ENCODE measurements at places on chromosomes 2 and 18.
A peak's percentile ranks its signal among the peaks of the same experiment; 100 is the strongest.

- no peak for DNase-seq
Observed at GRCh38 chr18:48019557-48020325, 89.3 kb upstream of the SMAD2 start.

DNA sequence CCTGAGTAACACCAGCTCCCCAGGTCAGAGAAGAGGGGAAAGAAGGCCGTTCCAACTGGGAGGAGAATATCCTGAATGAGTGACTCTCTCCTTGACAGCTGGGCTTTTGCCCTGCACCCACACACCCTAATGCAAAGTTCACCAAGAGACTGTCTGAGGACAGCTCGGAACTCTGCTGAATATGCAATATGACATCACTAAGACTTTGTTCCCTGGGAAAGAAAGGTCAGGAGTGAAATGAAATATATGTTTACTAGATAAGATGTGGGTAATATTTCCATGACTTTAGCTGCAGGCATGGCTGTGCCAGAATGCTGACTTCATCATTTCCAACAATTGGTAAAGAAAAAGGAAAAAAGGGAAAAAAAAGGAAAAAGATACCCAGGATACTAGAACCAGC, 488.2 kb upstream of the RAB6C start:
- DNase-seq: no peak

DNA sequence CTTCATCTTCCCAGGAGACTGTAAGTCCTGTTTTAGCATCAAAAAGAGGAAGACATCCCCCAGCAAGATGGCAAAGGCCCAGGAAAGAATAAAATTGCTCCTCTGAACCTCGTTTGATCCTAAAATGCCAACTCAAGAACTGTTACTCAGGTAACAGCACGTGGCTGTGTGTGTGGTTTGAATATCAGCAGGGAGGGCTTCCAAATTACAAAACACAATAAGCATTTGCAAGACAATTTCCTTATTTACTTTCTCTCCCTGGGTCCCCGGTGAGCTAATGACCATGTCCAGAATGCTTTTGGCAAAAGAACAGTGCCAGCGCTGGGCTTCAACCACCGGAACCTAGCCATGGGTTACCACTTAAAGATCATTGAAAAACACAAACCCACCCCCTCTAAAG, 163.6 kb downstream of the C1D start:
- no peak for DNase-seq

GRCh38 chr2:9406529-9407362, 16.6 kb downstream of the ITGB1BP1 start:
- no peak for DNase-seq

- no peak for DNase-seq
Observed at GRCh38 chr2:96623116-96623515, 15.0 kb downstream of the KANSL3 start.

- DNase-seq: no peak
Observed at GRCh38 chr2:228039752-228040534, 141.5 kb downstream of the SPHKAP start.

DNA sequence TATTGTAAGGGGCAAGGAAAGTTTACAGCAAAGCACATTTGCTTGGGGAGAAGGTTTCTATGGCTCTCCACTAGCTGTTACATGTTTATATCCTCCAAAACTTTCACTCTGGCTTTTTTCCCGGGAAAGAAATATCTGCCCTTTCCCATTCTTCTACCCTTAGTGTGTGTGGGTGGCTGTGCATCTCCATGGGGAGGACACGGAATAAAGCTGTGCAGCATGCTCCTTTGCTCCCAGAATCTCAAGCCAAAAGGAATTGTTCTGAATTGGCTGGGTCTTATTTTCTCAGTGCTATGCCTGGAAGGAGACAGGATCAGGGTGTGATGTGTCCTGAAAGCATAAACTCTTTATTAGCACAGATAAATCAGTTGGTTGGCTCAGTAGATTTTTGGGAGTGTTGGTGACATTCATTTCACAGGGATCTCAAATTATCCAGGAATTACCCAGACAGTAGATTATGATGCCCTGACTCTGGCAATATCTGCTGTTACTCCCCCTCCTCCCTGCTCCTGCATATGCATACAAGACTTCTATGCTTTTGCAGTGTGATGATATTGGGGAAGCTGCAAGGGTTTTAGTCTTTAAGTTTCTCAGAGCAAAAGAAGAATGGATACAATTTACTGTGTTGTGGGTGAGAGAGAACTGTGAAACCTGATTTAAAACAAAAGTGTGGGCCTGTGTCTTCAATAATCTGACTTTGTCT, 63.1 kb downstream of the PARD3B start:
- DNase-seq: no peak

- DNase-seq: peak; percentile 20
Observed at GRCh38 chr2:36277146-36277808, 78.3 kb upstream of the CRIM1 start.

DNA sequence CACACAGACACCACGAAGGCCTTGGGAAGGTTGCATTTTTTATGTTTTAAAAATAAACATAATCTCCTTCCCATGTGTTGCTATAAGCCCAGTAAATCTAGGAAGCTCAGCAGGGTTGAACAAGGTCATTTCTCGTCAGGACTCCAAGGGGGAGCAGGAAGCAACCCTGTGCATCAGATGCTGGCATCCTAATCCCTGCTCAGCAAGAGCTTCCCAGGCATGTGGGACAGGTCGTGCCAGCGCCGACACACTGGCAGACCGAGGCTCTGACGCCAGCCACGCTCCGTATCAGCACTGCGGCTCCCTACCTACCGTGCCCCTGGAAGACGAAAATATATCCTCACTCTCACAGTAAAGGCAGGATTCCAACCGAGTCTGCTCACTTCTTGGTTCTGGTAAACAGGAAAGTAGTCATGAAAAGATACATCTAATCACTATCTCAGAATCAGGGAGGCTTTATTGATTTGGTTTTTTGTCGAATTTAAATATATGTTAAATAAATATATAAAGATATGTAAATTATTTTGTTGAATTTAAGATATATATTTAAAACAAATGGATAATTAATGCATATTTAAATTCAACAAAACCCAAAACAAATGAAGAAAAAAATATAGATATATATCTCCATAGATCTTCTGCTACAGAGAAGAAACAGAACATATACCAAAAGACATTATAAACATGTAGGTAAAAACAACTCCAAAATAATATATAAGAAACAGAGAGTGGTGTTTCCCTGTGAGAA, 61.4 kb downstream of the TXNL1 start:
- no peak for DNase-seq

DNA sequence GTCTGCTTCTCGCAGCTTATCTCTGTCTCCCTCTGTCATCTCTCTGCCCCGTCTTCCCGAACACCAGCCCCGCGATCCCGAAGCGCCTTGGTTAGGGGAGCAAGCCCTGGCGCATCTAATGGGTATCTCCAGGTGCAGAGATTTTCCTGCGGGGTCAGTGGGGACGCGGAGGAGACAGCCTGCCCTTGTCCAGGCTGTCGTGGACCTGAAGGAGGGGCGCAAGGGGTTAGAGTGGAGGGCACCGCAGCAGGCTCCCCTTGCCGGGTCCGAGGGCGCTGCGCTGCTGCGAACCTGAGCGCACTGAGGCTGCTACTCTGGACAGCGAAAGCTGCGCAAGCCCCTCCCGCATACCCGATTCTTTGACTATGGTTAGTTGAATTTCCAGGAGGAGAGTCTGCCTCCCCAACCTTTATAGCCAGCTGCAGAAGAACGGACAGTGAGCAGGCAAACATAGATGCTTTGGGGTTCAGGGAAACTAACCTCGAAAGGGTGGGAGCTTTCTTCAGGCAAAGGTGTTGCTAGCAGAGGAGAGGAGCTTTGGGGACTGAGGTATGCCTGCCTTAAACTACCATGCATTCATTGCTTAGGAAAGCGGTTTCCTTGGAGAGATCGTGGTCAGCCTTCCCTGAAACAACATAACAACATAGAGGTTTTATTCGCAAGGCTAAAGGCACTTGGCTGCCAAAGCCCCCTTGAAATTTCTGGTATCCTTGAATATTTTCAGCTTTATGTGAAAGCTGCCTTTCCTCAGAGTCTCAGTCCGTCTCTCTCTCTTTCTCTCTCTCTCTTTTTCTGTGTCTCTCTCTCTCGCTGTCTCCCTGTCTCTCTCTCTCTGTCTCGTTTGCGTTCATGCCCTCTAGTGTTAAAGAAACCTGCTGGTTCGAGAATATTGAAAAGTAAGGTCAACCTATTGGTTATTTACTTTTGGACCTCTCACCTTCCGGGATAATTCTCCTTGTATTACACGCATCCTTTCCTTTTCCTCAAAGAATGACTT, 1.6 kb downstream of the GALNT13 start:
- DNase-seq: no peak

- DNase-seq: no peak
Observed at GRCh38 chr2:121273116-121273515, 11.9 kb downstream of the TFCP2L1 start.

DNA sequence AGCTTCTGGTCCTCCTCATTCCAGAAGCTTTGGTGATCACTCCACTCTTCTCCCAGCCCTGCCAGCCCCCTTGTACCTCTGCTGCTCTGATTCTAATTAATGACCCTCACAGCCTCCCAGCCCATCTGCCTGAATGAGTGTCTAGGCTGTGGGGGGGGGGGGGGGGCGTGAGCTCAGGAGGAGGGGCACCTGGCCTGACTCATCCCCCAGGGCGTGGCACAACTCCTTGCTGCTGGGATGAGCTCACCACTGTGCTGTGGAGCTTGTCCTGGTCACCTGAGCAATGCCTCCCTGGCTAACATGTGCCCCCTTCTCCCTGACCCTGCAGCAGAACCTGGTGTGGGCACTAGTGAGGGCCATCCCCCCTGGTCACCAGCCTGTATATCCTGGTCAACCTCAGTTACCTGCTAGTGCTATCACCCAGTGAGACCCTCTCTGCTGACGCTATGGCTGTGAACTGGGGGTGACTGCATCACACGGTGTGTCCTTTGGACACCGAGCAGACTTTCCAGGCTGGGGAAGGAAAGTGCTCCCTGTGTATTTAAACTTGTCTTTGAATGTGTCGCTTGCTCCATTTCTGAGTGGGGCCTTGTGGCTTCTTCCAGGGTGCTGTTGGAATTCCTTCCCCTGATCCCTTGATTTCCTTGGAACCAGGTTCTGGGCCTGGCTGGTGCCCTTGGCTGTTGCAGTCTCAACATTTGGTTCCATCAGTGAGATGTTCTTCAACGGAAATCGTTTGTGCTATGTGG, 41.5 kb upstream of the PUM2 start:
- DNase-seq: no peak

DNA sequence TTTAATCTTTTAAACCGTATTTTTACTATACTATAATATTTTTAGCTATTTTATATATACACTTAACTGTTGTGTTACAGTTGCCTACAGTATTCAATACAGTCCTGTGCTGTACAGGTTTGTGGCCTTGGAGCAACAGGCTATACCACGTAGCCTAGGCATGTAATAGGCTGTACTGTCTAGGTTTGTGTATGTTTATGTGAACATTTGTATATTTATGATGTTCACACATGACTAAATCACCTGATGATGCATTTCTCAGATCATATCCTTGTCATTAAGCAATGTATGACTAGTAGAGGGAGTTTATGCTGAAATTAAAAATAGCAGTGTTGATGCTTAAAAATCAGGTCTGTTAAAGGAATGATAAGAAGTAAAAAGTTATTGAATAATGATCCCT, 92.3 kb upstream of the RANBP2 start:
- DNase-seq: no peak

DNA sequence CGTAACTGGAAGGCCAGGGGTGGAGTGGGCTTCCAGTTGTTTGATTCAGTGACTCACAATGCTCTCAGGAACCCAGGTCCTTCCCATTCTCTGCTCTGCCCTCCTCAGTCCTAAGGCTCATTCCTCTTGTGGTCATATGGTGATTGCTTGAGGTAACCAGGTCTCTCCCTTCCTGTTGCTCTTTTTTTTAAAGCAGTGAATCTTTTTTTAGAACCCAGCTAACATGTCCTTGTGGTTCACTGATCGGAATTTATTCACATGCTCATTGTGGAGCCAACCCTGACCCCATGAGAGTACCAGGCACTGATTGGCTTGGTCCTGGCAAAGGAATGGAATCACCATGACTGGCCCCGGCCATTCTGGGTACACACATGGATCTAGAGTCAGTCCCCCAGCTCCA, 7.4 kb downstream of the THNSL2 start:
- no peak for DNase-seq

DNA sequence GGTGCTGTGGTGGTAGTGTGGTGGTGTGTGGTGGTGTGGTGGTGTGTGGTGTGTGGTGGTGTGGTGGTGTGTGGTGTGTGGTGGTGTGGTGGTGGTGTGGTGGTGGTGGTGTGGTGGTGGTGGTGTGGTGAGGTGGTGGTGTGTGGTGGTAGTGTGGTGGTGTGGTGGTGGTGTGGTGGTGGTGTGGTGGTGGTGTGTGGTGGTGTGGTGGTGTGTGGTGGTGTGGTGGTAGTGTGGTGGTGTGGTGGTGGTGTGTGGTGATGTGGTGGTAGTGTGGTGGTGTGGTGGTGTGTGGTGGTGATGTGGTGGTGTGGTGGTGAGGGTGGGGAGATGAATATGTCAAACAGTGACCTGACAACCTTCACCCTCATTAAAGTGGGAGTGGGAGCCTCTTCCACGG, 55.6 kb upstream of the DLGAP1 start:
- no peak for DNase-seq

GRCh38 chr18:49926106-49926745, 112.9 kb upstream of the ACAA2 start:
- DNase-seq: no peak

- DNase-seq: no peak
Observed at GRCh38 chr2:120626566-120626965, 109.1 kb upstream of the GLI2 start.

DNA sequence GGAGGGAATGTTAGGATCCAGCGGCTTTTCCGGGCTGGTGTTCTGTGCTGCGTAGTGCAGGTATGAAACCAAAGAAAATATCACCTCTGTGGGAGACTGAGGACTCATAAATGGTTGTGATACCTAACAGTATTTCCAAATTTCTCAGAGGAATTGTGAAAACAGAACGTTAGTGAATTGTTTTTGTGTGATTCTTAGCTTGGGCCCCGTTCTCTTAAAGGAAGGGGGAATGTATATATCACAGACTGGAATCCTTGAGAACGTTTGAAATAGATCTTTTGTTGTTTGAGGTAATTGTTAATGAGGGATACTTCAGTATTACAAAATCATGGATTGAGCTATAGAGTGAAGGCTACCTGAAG, 834 bp downstream of the ZNF638 start:
- no peak for DNase-seq

- DNase-seq: no peak
Observed at GRCh38 chr2:8380566-8380965, 301.3 kb upstream of the ID2 start.

DNA sequence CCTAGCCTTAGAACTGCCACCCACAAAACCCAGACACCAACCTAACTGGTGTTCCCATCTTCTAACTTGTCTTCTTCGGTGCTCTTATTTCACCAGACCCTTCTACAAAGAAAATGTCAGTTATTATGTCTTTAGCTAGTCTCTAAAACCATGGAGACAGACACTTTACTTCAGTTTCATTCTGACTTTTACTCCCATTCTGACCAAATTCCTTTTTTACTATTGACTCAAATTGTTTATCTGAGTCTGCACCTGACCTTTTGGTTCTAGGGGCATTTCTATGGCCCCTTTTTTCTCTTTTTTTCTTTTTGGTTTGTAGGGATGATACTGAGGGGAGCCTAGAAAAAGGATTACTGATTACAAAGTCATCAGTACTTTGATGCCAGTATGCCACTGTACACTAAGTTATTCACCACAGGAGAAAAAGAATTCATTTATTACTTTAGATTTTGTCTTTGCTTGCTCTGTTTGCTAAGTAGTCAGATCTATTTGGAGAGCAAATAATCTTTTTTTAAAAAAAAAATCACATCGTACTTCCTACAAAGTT, 6.8 kb upstream of the SLC1A4 start:
- no peak for DNase-seq

- no peak for DNase-seq
Observed at GRCh38 chr18:51053814-51054213, 23.8 kb downstream of the SMAD4 start.

- DNase-seq: no peak
Observed at GRCh38 chr2:161676902-161677496, 52.8 kb downstream of the SLC4A10 start.

- no peak for DNase-seq
Observed at GRCh38 chr2:199160677-199161465, 296.9 kb downstream of the SATB2 start.

Data from activated T-cell treated with anti-CD3 and anti-CD28 coated beads for 24 hours (primary cell).